ENCODE measurements at places on chromosomes 3 and 15. TPM values are rescaled to one million over a fixed set of nuclear protein-coding genes. Genes with fewer than 3 reads are reported as not detected.

GRCh38 chr15:94327356-94327936 is 96.1 kb downstream of the MCTP2 start:
- no peak for DNase-seq

Gene LRRC2
- total RNA-seq, result not detected

- no peak for DNase-seq
Observed at GRCh38 chr15:82540984-82541431, 751 bp upstream of the RPS17 start.

DNA sequence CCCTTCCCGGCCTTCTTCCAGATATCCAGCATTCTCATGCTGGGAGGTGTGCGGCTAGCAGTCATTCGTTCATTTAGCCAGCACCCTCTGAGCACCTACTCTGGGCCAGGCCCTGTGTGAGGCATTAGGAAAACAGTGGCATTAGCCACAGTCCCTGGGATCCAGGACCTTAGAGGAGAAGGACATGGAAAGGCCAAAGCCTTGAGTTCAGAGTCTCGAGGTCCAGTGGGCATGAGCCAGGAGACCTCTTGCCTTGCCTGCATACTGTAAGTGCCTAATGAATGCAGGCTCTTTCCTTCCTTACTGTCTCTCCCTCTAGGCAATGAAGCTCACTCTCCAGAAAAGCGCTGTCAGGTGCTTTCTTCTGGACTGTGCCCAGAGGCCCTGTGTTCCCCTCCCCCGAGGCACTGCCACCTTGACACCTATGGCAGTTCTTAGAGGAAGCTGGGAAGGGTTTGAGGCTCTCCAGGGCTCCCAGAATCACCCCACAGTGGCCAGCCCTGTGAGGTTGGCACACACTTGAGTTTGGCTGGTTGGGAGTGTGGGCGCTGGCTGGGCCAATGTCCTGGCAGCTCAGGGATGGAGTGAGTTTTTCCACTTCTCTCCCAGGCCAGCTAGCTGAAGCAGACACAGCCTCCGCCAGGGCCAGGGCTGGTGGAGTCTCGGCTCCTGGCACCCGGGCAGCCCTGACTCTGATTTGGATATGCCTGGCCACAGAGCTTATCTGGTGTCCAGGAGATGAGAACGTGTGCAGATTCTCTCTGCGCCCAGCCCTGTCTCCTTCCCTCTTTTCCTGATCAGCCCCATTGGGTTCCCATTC is 5.4 kb downstream of the CORO2B start:
- no peak for DNase-seq

GRCh38 chr15:101445562-101446517 is 43.7 kb downstream of the PCSK6 start:
- no peak for DNase-seq

GRCh38 chr3:57015912-57016311 is 44.6 kb upstream of the SPATA12 start:
- DNase-seq, result no peak

All from activated naive CD4-positive, alpha-beta T cell treated with anti-CD3 and anti-CD28 coated beads for 36 hours (primary cell).